Activated CD4-positive, CD25-positive, alpha-beta regulatory T cell (primary cell): ENCODE measurements at places on chromosomes 4 and X.
A peak's percentile ranks its signal among the peaks of the same experiment; 100 is the strongest.

DNA sequence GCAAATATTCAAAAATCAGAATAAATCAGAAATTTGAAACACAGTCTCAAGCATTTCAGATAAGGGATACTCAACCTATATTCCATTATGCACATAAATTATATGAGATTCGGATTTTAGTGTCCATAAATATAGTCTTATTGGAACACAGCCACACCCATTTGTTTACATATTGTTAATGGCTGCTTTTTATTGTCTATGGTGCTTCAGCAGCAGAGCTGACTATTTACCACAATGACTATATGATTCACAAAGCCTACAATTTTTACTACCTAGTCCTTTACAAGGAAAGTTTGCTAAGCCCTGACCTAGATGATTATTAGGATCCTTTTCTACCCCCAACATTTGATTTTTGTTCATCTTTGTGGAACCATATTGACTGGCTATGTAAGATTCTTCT is 63.9 kb downstream of the IL1RAPL1 start:
- DNase-seq: no peak

- DNase-seq: no peak
These were observed 160.4 kb upstream of the GPR101 start for GRCh38 chrX:137194164-137194563.

GRCh38 chr4:88747351-88747750 is 49.7 kb upstream of the NAP1L5 start:
- DNase-seq: no peak

DNA sequence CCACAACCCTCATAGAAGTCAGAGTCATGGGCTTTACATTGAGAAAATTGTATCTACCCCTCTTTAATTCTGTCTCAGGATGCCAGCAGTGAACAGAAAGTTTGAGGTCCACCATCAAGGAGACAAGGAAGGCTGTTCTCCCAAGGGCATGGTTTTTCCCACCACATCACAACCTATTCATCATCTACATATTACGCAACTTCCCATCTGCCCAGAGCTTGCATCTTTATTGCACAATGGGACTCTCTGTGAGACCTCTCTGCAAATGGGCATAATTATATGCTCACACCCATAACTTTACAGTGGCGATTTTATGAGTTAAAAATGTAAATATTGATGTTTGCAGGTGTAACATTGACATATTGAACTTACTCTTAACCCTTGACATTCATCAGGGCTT is 38.9 kb downstream of the PAGE2 start:
- DNase-seq: no peak

- DNase-seq: no peak
These were observed 5.9 kb downstream of the ARHGEF38 start for GRCh38 chr4:105558277-105558676.

DNA sequence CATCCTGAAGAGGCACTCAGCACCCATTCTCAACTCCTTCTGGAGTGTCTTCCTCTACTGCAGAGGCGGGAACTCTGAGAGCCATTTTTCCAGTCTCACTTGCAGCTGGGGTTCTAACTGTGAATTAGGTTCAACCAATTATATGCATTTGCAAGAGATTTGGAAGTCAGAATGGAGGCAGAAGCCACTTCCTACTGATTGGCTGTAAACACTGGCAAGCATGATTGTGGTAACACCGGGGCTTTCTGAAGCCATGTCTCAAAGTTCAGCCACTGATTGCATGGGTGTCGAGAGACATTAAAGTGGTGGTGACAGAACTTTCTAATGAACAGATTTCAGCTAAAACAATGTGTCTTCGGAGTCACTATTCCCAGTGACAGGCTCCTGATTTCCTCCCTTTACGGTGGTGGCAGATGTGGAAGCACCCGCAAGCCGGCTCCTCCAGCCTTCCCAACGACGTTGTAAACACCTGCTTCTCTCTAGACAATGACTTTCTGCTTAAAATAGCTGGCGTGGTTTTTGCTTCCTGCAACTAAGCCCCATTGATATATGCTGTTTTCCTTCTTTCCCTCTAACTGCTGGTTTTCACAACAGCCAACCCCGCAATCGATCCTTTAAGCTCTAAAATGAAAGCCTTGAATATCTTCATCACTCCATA is 92.0 kb downstream of the IRF2 start:
- no peak for DNase-seq

DNA sequence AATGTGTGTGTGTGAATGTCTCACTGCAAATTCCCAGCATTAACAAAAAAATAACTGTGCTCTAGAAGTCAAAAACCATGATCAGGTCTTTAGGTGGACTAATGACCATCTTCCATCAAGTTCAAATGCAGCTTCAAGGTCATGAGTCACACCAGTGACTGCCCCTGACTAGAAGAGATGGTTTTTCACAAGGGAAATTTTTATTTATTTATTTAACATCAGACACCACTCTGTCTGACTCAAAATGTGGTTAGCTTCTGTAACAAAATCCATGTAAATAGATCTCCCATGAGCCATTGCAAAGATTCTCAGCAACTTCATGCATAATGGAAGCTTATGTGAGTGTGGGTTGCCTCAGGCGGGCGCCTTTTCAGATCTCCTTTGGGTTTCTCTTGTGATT is 219.2 kb downstream of the KIT start:
- no peak for DNase-seq

DNA sequence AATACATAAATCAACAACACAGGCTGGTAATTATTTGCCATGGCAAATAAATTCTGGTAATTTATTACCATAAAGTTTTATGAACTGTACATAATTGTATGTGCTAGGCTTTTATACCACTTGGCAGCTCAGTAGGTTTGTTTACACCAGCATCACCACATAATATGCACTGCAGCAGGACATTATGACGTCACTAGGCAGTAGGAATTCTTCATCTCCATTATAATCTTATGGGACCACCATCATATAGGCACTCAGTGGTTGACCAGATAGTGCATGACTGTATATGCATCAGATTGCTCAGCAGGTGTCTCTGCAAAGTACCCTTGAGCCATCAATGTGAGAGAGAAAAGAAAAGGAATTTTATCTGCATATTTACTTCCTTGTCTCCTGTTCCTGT is 295.4 kb downstream of the CFAP47 start:
- DNase-seq: no peak

GRCh38 chr4:166252487-166253402 is 379.7 kb downstream of the TLL1 start:
- no peak for DNase-seq

DNA sequence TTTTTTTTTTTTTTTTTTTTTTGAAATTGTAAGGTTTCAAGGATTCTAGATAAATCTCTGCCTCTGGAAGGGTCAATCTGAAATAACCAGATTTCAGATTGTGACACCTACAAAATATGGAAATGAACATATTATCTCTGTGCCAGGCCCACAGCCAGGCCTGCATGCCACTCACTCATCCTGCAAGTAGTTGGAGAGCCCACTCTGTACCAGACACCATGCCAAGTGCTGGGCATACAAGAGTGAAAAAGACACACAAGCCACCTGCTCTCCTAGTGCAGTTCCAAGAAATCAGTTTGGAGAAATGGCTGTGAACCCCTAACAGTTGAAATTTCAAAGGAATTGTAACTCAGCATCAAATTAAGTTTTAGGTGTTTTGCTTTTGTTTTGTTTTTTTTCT is 145.9 kb upstream of the NOCT start:
- no peak for DNase-seq

- DNase-seq: no peak
These were observed 229.9 kb downstream of the SOX3 start for GRCh38 chrX:140274811-140275525.

DNA sequence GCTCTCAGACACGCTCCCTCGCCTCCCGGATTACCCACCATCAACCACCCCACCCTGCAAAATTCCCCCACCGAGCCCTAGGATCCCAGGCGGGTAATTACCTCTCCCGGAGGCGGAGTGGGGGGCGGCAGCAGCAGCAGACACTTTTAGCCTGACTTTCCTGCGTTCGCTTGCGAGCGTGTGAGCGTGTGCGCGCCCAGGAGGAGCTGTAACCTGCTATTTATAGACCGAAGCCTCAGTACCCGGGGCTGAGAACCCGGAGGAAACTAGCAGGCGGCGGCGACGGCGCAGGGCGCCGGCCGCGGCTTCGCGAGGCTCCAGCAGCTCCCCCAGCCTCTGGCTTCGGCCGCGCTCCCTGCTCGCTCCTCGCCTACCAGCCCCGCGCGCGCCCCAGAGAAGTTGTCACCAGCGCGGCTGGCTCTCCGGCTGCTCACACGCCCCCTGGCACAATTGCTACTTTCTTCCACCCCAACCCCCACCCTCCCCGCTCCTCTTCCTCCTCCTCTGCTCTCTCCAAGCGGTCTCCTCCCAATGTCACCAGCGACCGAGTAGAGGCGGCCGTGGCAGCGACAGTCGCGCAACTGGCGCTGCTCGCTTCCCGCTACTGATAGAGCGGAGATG is at the start of gene INPP4B:
INPP4B (minus strand) TSS at position 194 of the 621 bp plus-strand sequence.
- peak; percentile 15 for DNase-seq

DNA sequence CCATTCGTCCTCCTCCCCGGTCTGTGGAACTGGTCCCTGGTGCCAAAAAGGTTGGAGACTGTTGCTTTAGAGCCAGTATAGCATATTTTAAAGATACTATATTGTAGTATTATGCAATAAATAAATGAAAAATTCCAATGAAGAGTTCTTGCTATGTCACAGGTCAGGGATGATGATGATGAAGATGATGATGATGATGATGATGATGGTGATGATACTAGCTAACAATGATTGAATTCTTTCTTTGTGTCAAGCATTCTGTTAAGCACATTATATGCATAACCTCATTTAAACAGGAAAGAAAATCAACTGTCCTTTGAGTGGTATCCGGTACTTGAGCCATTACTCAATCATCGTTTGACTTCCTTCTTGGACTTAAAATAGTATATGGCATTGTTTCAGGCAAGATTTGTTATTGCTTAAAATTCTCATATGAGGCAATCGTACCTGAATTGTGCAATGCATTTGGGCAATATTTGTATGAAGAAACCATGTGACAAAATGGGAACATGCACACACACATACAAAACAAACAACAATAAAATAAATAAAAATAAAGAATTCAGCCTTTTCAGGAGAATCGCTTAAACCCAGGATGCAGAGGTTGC is 22.8 kb upstream of the TLR2 start:
- DNase-seq: no peak

GRCh38 chr4:174764105-174764729 is 64.8 kb downstream of the GLRA3 start:
- no peak for DNase-seq

DNA sequence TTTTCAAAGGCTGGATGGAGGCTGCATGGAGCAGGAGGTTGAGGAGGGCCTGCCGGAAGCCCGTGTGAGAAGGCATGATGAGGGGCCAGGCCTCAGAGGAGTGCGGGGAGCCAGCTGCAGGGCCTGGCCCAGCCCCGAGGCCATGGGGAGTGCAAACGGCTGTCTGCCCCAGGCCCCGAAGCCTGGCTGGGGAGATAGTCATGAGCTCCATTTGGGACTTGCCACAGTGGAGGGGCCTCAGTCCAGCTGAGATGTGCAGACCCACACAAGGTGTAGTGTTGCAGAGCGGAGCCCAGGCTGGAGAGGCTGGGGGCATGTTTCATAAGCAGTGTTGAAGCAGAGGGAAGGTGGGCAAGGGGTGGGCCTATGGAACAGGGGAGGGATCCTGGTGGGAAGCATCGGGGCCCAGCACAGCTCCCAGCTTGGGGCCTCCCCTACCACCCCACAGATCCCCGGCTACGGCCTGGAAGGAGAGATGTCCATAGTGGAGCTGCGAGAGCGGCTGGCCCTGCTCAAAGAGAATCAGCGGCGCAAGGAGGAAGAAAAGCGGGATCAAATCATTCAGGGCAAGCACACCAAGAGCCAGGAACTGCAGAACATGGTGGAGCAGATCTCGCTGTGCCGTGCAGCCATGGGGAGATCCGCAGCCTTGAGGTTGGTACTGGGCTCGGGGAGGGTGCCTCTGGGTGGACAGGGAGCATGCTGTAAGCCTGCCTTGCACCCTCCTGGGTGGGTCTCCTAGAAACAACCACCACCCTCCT is 9.1 kb upstream of the RNF4 start:
- no peak for DNase-seq

- DNase-seq: no peak
These were observed 40.6 kb upstream of the ADGRG2 start for GRCh38 chrX:19162851-19163250.

DNA sequence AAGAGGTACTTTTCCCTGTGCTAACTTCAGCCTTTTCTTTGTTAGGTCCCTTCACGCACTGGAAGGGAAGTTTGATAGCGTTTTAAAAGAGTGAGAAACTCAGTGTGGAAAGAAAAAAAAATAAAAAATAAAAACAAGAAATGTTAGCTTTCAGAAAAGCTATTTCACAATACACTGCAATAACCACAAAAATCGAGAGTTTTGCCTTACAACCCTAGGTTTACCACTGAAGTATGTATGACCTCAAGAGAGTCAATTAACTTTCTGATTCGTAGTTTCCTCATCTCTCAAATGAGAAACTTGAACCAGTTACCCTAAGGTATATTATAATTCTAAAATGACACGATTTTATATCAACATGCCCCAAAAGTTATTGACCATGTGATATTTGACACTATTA is 93.9 kb upstream of the JADE1 start:
- no peak for DNase-seq

GRCh38 chrX:105822138-105823091 is at the start of gene NRK:
Gene NRK (plus strand): TSS chrX:105822539. CDS start chrX:105822846, 307 bp downstream.
- DNase-seq: no peak

- DNase-seq: no peak
These were observed 77.4 kb downstream of the ANAPC4 start for GRCh38 chr4:25454476-25454875.

- DNase-seq: no peak
These were observed 69.9 kb upstream of the FBXW7 start for GRCh38 chr4:152605641-152606335.

DNA sequence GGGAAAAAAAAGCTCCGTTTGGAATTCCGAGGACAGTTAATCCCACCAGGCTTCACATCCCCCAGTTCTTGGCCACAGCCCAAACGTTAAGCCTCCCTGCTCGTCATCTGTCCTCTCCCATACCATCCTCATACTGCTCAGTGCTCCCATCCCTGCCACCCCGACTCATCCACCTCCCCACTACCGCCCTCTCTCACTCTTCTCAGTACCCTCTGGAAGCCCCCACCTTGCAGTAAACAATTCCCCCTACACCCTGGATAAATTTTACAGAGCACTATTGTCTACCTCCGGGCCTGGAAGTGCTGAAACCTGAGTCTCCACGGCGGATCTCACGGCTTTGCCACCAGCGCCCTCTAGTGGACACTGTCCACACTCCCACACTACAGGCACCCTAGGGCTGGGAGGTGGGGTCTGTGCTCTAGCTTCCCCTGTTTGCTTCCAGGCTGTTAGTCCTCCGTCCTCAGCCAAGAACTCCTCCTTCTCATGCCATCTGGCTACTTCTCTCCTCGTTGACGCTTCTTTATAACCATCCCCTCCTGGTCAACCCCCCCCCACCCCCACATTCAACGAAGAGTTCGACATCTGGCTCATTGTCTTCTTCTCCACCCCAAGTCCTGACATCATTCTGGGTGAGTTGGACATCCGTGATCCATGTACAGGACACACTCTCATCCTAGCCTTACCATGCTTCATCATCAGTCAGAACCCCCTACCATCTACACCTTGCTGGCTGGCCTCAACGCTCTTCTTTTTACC is 54.5 kb downstream of the RTL9 start:
- DNase-seq: peak; percentile 43

GRCh38 chr4:128676095-128676494 is 133.4 kb upstream of the JADE1 start:
- no peak for DNase-seq
